DMS153 (cell line): ENCODE measurements at places on chromosomes 1 and 21.

GRCh38 chr1:109634292-109634691, 14.7 kb downstream of the AMPD2 start:
- DNase-seq: no peak

DNA sequence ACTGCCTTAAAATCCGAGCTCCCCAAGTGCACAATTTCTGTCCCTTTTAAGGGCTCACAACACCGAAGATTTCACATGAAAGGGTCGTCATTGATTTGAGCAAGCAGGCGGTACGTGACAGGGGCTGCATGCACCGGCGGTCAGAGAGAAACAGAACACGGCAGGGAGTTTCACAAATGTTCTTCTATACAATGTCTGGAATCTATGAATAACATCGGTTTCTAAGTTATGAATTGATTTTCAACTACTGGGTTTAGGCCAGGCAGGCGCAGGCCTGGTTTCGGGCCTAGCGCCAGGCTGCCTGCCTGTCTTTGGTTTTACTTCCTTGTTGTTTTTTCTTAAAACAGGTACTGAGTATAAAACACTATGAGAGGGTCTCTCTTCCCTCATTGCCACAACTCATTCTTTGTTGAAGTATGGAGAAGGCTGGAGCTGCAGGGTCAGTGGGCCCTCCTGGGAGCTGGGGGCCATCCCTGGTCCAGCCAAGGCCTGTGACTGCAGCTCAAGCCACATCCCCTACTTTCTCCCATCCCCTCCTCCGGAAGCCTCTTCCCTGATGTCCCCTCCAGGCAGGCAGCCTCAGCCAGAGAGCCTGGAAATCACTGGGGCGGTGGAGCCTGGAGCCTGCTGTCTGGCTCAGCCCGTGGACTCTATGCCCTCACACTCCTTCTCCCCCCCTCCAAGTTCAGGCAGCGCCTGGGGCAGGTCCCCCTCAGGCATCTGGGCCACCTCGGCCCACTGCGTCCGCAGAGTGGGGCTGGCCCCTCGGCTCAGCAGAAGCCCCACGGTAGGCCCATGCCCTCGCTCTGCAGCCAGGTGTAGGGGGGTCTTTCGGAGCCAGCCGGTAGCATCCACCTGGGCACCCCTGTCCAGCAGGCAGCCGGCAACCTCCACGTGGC, 2.4 kb downstream of the ANKRD65 start:
- DNase-seq: no peak

GRCh38 chr1:12127206-12127810, 39.5 kb upstream of the TNFRSF1B start:
- DNase-seq: no peak

DNA sequence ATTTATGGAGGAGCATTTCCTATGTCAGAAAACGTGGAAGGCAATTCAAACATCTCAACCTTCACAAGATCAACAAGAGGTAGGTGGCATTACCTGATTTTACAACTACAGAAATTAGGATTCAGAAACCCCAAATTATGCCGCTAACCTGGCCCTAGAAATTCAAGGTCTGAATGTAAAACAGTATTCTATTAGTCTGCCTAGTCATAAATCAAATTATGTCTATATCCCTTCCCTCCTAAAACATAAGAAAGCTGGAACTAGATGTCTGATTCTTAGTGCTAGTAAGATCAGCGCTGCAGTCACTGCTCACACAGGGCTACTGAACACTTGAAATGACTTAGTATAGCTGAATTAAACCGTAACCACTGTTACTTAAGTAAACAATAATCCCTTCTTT, 1.4 kb downstream of the TOMM20 start:
- no peak for DNase-seq

- no peak for DNase-seq
Observed at GRCh38 chr1:74611887-74612286, 61.7 kb downstream of the ERICH3 start.

GRCh38 chr1:43634721-43635120, 15.2 kb upstream of the KDM4A start:
- DNase-seq: no peak

DNA sequence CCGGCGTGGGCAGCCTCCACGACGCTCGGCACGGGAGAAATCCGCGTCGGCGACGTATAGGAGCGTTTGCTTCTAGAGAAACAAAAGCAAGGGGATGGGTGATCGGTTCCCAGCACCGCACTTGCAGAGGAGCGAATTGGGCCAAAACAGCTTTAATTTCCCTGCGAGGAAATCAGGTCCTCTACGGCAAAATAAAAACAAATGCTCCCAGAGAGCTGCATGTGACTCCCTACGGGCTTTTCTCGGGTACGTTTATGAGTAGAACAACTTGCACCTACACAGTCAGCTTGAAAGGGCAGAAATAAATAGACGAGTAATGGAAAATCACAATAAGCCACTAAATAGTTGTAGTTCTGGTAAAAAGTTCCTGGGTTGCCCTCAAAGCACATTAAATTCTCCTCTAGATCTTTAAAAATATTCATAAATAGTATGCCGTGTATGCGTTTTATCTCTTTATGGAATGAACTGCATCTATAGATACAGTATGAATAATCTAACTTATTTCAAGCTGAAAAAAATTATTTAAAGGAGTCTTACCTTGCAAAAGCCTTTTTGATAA, 1.2 kb downstream of the NHLH2 start:
- no peak for DNase-seq

DNA sequence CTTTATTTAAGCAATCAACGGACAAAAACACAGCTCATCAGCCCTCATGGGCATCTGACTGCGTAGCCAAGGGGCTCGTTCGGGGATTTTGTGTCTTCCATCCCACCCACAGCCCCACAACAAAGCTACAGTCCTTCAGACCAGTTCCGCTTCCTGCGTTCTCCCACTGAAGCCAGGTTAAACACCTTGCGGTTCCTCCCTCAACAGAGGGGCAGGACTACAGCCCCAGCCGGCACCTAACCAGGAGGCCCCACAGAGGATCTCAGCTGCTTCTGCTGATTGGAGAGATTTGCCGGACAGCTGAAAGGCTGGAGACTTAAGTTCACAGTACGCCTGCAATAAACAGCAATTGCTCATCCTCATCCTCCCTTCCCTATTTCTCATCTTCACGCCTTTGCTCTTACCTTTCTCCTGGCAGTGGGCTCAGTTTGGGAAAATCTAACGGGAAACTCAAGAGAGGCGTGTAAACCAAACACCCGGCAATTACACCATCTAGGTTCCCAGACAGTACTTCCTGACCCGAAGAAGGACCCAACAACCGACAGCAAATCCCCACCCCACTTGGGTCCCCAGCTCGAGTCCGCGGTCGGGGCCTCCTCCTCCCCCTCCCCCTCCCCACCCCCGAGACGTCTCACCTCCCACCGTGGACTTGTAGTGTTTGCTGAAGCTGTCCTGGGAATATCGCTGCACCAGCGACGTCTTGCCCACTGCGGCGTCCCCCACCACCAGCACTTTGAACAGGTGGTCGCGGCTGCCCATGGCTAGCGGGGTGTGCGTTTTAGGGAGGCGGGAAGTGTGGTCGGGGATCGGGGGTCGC, 876 bp downstream of the RAB29 start:
- DNase-seq: no peak

GRCh38 chr1:199590708-199591107, 436.8 kb upstream of the NR5A2 start:
- DNase-seq: no peak

- no peak for DNase-seq
Observed at GRCh38 chr1:202616355-202616915, 93.8 kb downstream of the SYT2 start.

- no peak for DNase-seq
Observed at GRCh38 chr1:213864091-213864490, 123.7 kb upstream of the PROX1 start.

- no peak for DNase-seq
Observed at GRCh38 chr21:43782431-43783097, 6.5 kb upstream of the CSTB start.

- no peak for DNase-seq
Observed at GRCh38 chr1:234718496-234719453, 108.8 kb upstream of the IRF2BP2 start.

- no peak for DNase-seq
Observed at GRCh38 chr1:84883286-84883685, 9.7 kb downstream of the LPAR3 start.

DNA sequence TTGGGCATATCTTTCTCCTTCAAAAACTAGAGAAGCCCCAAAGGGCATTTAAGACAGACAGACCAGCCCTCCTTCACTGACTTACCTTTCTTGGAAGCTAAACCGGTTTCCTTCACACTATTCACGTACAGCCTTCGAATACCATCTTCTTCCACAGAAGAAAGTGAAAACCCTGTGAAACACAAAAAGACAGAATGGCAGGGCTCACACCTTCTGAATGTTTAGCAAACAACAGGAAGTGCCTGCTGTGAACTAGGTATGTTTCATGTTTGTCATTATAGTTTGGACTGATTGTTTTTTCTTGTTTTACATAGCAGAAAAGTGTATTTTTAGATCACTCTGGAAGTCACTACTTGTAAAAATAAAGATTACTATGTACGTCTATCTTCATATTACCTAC, 148.6 kb upstream of the KRTAP19-8 start:
- no peak for DNase-seq

GRCh38 chr1:184417916-184418315, 31.1 kb downstream of the C1orf21 start:
- no peak for DNase-seq

DNA sequence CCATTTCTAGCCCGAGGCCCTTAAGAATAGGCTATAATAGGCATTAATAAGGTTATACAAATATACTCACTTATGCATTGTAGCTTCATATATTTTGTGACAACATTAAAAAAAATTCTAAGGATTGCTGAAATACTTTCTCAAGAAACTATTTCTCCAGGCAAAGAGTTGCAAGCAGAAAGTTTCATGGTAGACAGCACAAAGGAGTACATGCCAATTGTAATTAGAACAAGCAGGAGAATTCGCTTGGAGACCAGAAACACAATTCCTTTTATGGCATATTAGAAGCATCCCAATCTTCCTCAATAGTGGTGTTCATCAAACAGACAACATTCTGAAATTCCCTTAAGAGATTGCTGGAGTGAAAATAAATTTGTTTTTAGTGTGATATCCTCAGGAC, 122.8 kb downstream of the CRB1 start:
- no peak for DNase-seq

DNA sequence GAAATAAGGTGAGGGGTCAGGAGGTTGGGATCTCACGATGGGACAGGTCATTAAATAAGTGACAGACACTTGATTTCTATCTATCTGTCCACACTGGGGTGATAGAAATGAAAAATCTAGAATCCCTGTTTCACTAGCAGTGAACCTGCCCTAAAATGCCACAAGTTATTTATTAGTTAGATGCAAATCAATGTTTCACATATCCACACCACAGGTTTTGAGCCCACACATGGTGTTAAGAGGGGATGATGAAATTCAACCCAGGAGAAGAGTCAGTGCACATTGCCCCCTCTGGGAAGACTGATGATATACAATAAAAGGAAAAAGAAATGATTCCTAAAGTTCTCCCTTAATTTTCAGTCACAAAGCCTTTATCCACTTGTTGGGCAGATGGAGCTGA, 10.1 kb upstream of the NTPCR start:
- no peak for DNase-seq

- no peak for DNase-seq
Observed at GRCh38 chr1:2166695-2167094, 27.9 kb downstream of the FAAP20 start.

- DNase-seq: no peak
Observed at GRCh38 chr1:184226100-184226487, 160.7 kb upstream of the C1orf21 start.

- no peak for DNase-seq
Observed at GRCh38 chr1:32651461-32652073, 559 bp downstream of the RBBP4 start.

- no peak for DNase-seq
Observed at GRCh38 chr1:9078752-9079500, 9.5 kb upstream of the SLC2A5 start.

GRCh38 chr1:26287033-26287711, 7.3 kb downstream of the SH3BGRL3 start:
- DNase-seq: no peak

DNA sequence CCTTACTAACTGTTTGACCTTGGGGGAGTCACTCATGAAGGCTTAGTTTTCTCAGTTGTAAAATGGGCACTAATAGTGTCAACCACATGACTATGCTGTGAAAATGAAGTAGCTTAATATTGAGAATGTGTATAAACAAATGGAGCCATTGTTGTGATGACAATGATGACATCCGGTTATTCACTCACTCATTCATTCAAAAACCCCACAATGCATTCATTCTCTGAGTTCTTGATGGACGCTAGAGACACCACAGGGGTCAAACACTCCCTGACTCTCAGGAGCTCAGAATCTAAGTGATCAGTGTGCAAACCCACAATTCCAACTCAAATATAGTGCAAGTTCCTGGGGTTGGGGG, 138.9 kb downstream of the FOXD2 start:
- DNase-seq: no peak

GRCh38 chr1:180195401-180195800, 34.7 kb upstream of the LHX4 start:
- DNase-seq: no peak

GRCh38 chr1:99663501-99663900, 17.6 kb downstream of the PALMD start:
- DNase-seq: no peak

DNA sequence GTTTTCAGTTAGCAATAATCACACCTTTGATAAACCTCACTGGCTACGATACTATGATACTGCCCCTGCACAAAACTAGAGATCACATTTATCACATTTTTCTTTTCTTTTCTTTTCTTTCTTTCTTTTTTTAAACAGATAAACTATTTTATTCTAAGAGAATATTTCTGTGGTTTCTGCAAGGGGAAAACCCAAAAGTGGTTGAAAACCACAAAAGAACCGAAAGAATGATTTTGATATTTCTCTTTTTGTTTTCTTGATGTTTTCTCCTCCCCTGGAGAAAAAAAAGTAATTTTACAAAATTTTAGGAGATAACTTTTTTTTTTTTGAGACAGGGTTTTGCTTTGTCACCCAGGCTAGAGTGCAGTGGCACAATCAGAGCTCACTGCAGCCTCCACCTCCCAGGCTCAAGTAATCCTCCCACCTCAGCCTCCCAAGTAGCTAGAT, 18.4 kb upstream of the FRRS1 start:
- no peak for DNase-seq

GRCh38 chr1:110816945-110817344, 56.0 kb upstream of the CD53 start:
- no peak for DNase-seq

- DNase-seq: no peak
Observed at GRCh38 chr1:228145463-228146416, 4.0 kb upstream of the GJC2 start.

GRCh38 chr1:211327346-211327921, 801 bp downstream of the TRAF5 start:
- no peak for DNase-seq

GRCh38 chr1:172146141-172146850, 274.2 kb upstream of the C1orf105 start:
- DNase-seq: no peak

GRCh38 chr1:209883341-209883971, 54.6 kb upstream of the SYT14 start:
- no peak for DNase-seq

- DNase-seq: no peak
Observed at GRCh38 chr21:41091616-41092015, 76.3 kb upstream of the BACE2 start.

DNA sequence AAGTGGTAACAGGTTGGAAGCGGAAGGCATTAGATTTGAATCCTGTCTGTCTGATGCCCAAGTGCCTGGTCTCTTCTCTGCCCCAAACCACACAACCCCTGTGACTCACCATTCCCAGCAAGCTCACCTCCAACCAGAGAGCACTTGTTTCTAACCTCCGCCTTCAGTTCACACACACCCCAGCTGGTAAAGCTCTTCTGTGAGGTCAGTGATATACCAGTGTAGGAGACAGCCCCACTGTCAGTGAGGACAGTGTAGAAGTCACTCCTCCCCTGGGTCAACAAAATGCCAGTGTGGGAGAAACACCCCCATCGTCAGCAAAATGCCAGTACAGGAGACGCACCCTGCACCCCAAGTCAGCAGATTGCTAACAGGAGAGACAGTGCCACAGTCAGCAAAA, 2.6 kb downstream of the RIMS3 start:
- DNase-seq: no peak
